ENCODE measurements at places on chromosomes 11 and 22. TPM values are rescaled to one million over a fixed set of nuclear protein-coding genes. Genes with fewer than 3 reads are reported as not detected.

The EMID1 gene
- total RNA-seq = 0.54 TPM

The WNT7B gene
- under 0.01 TPM for total RNA-seq

- H3K4me1 ChIP-seq = peaks cover 23% of the 10 kb centered on the region
- H3K27ac ChIP-seq = peak overlapping the region; percentile 72
- no peaks in the 10 kb centered on the region for H3K36me3 ChIP-seq
- no peak overlapping the region for H3K4me3 ChIP-seq
Measured at GRCh38 chr11:5368502-5369043, 15.0 kb upstream of the OR51M1 start.

GRCh38 chr11:68841718-68842426 lies at the start of gene CPT1A:
Gene CPT1A (minus strand): TSS chr11:68841916. CDS start chr11:68815474, 26,442 bp downstream.
- H3K4me1 ChIP-seq = peaks cover 24% of the 10 kb centered on the region
- peak; percentile 66 for DNase-seq
- peak within 1 kb of the TSS; percentile 74 for H3K27ac ChIP-seq
- H3K4me3 ChIP-seq = peak within 1 kb of the TSS; percentile 88

GRCh38 chr11:86115542-86116385 lies 46.9 kb upstream of the PICALM start:
- H3K27ac ChIP-seq = peak overlapping the region; percentile 59
- peaks cover 9% of the 10 kb centered on the region for H3K4me1 ChIP-seq
- no peaks in the 10 kb centered on the region for H3K27me3 ChIP-seq
- H3K4me3 ChIP-seq = no peak overlapping the region
- H3K36me3 ChIP-seq = no peaks in the 10 kb centered on the region
- DNase-seq = peak; percentile 62

GRCh38 chr22:46576556-46577367 lies 39.3 kb upstream of the CELSR1 start:
- peaks cover 16% of the 10 kb centered on the region for H3K4me1 ChIP-seq
- no peak overlapping the region for H3K27ac ChIP-seq
- H3K36me3 ChIP-seq = no peaks in the 10 kb centered on the region
- peaks cover 11% of the 10 kb centered on the region for H3K27me3 ChIP-seq
- peak; percentile 35 for DNase-seq

- DNase-seq = peak; percentile 85
- H3K4me1 ChIP-seq = peaks cover 10% of the 10 kb centered on the region
- H3K4me3 ChIP-seq = no peak overlapping the region
- H3K36me3 ChIP-seq = peaks cover 13% of the 10 kb centered on the region
- H3K27me3 ChIP-seq = no peaks in the 10 kb centered on the region
Measured at GRCh38 chr11:77884186-77884828, 63.4 kb downstream of the AAMDC start.

Measured in IMR-90 (cell line).